GM12865 (cell line): ENCODE measurements at places on chromosomes 6 and 20.

GRCh38 chr20:57224641-57225138 lies 41.8 kb downstream of the BMP7 start:
- no peak for DNase-seq

DNA sequence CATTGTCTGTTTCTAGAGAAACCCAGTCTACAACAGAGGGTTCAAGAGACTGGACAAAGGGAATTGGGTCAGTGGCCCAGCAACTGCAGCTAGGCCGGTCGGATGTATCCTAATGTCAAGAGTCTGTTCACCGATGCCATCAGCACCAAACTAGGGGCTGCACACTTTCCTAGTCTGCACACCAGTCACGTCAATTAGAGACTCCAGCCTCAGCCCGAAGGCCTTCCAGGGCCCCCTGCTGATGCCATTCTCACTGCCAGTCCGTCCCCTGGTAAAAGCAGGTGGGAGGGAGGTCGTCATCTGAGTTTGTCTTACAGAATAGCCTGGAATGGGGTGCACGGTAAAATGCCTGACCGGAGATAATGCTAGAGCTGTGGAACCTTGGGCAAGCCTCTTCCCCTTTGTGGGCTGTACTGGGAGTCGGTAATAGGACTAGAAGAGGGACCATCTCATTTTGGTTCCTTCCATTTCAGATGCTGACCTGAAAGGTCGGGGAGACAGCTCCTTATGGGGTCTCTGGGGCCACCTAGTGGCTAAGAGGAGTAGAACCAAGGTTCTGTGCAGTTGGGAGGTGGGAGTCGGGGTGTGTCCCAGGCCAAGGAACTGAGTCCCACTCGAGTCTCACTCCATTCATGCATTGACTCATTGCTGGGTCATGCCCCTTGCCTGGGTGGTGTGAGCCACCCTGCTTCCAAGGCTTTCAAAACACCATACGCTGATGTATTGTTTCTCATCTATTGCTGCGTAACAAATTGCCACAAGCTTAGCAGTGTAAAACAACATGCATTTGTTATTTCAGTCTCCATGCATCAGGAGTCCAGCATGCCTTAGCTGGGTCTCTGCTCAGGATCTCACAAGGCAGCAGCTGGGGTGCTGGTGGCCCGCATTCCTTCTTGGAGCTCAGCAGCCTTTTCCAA lies 5.1 kb downstream of the SOX12 start:
- DNase-seq, result peak; percentile 80

DNA sequence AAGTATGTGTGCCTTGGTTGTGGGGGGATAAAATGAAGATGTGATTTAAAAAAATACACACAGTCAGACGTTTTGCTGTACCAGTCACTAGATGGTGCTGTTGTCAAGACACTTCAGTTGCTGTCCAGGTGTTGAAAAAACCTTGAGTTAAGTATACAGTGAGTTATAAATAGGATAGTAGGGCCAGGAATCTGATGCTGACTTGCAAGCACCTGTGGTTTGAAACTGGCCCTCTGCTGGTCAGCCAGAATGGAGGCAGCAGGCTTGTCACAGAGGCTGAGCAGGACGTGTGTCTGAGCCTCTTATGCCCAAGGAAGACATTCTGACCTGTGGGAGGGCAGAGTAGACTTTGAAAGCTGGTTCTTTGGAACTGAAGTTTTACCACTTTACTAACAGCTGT lies 27.8 kb downstream of the RNF8 start:
- peak; percentile 83 for DNase-seq

DNA sequence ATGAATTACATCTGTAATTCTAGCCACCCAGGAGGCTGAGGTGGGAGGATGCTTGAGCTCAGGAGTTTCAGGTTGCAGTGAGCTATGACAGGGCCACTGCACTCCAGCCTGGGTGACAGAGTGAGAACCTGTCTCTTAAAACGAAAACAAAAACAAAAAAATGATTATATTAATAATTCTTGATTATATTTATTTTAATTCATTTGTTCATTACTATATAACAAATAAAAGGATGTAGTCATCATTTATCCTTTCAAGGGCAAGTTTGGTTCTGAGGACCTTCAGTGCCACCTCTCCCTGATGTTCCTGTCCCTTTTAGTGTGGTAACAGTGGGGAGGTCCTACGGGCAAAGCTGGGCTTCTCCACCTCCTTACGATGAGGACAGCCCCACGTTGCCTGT lies 167.1 kb upstream of the SCGN start:
- no peak for DNase-seq

GRCh38 chr6:133956416-133957049 lies 3.5 kb downstream of the TBPL1 start:
- DNase-seq, result no peak

GRCh38 chr6:52407467-52407866 lies 12.7 kb upstream of the EFHC1 start:
- peak; percentile 69 for DNase-seq

- DNase-seq, result no peak
These were observed 75.0 kb downstream of the PLCB4 start for GRCh38 chr20:9143926-9144325.

DNA sequence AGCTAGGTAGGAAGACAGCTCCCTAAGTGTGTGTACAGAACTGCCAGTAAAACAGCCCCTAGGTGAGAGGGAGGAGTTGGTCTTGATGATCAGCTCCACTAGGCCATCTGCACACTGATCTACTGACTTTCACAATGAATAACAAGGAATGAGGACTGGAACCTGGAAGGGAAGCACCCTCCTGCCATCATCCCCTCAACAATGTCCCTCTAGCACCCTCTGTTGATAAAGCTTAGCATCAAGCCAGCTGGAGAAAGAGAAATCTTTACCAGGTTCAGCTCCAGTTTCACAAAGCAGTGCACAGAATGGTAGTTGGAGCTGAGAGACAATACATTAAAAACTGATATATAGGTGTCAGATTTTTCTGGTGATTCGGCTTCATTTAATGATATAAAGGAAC lies 57.2 kb upstream of the IRAK1BP1 start:
- peak; percentile 32 for DNase-seq

- no peak for DNase-seq
These were observed 41.1 kb upstream of the SAMD5 start for GRCh38 chr6:147467428-147467827.

GRCh38 chr6:129490521-129491255 lies 219.3 kb downstream of the ARHGAP18 start:
- DNase-seq, result peak; percentile 80

DNA sequence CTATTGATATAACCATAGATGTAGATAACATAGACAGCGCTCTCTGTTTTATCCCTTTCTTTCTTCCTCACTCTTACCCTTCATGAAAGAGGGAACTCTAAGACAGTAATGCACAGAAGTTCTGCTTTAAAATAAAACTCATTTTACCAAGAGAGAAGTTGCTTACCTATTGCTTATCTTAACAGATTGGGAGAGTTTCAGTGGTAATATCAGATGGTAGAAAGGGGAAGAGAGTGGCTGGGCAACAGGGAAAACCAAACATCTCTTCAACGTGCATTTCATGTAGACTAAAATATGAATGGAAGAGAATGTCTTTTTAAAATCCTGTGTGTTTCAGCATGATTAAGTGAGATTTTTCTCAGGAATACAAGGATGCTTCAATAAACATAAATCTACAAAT lies 45.3 kb upstream of the SIRPG start:
- DNase-seq, result no peak

DNA sequence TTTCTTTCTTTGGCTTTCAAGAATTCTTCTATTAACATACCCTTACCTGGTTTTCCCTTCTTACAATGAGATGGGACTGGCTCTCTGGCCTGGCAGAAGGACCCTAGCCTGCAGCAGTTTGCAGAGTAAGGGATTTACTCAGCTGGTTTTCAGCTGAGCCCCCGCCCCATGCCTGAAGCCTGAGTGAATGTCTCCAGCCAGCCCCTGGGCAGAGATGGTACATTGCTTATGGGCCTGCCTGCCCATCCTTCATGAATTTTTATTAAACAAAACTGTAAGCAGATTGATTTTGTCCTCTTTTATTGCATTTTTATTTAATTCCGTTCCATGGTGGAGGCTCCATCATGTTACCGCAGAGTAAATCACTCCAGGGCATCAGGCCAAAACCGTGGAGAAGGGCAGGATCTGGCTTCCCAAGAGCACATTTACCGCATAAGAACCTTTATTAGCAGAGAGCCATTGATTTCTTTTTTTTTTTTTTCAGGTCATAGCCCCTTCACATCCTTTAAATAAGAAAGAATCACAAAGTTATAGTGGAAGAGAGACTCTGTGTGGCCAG lies 316.2 kb downstream of the DHX35 start:
- no peak for DNase-seq

GRCh38 chr6:166708460-166708859 lies 81.4 kb upstream of the RPS6KA2 start:
- no peak for DNase-seq

- no peak for DNase-seq
These were observed 123.2 kb downstream of the RIN2 start for GRCh38 chr20:19881080-19881840.

DNA sequence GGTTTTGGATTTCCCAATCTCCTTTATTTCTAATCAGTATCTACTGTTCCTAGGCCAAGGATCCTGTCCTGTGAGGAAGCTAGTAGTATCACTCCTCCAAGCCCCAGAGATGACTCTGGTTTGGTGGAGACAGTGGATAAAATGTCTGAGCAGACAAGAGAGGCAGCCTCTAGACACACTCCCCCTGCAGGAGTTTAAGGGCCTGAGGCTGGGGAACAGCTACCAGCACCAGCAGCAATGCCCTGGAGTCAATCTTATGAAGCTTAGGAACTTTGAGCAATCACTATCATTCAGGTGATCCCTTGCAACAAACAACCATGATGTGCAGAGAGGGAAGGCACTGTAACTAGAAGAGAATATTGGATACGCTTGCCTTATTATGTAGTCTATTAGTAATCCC lies 384.7 kb upstream of the ID4 start:
- no peak for DNase-seq

DNA sequence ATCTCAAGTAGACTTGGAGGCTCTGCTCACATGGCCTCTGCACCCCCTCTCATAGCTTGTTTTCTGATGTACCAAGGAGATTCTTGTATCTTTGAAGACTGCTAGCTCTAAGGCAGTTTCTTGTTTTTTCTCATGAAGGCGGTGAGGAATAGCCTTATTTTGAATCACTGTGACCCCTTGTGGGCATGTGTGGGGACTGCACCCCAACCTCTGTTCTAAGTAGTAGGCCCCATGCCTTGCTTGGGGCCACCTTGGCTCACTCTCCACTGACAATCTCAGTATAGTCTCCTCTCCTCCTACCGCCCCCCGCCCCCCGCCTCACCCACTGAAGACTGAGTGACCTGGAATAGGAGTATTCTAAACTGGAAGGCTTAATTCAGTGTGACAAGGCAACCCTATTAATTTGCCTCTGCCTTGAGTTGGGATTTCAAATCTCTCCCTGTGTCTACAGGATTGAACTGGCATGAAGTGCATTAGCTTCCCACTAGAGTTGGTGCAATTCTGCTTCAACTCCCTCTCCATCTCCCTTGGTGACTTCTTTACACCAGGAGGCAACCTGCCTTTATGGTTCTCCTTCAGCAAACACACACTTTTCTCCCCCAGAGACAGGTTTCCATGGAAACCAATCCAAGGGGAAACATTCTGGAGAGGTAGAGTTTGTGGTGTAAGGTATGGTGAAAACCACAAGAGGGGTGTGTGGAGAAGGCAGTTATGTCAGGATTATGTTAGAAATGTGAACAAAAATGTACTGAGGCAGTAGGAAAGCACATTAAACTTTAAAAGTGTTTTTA lies 75.4 kb upstream of the ECI2 start:
- DNase-seq, result peak; percentile 63

- no peak for DNase-seq
These were observed 213.2 kb upstream of the ZNF217 start for GRCh38 chr20:53806683-53807401.

DNA sequence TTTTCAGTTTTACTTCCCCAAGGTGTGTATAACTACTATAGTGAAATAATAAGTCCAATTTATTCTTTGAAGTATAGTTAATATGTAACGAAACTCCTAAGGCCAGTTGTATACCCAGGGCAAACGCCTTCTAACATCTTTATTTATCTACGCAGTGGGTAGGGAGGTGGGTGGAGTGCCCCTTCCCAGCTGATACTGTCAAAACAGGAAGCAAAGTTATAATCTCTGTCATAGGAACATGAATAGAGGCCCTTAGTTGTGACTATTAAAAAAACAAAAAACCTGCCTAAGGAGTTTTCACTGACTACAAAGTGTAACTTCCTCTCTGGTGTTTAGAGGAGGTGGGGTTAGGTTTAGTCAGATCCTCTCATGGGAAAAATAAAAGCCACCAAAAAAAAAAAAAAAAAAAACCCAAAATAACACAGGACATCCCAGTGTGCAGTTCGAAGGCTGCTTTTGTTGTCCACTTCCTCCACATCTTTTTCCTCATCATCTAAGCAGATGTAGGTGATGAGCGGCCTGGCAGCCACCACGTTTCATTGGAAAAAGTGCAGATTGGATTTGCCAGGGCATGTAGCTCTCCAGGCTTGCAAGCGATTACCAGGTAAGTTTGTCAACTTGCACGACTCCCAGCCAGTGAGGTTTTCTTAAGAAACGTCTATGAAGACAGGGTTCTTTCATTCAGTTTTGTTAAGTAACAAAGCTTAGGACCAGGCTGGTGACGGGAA lies 58.7 kb downstream of the UTRN start:
- peak; percentile 68 for DNase-seq

GRCh38 chr6:26743157-26743821 lies 83.7 kb upstream of the ZNF322 start:
- DNase-seq, result no peak

DNA sequence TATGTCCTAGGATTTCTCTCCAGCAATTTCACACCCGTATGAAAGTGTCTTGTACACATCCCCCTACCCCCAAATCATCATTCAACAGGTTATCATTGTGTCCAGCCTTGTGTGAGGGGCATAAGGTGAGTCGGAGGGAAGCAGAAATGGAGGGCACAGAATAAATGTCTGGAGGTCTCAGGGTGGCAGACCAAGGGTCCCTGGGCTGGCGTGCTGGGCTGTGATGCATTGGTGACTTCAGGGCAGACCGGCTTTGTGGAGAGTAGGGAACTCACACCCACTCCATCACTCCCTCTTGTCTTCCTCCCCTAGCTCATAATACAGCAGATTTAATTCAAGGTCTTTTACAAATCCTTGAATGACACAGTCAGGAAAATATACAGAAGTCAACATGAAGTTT lies 191.7 kb upstream of the PMEPA1 start:
- DNase-seq, result no peak

GRCh38 chr6:124494956-124495664 lies 467.1 kb upstream of the RNF217 start:
- DNase-seq, result no peak

- DNase-seq, result no peak
These were observed 165.0 kb upstream of the SCGN start for GRCh38 chr6:25487012-25487411.

- peak; percentile 53 for DNase-seq
These were observed 10.2 kb upstream of the CST5 start for GRCh38 chr20:23889775-23890187.

DNA sequence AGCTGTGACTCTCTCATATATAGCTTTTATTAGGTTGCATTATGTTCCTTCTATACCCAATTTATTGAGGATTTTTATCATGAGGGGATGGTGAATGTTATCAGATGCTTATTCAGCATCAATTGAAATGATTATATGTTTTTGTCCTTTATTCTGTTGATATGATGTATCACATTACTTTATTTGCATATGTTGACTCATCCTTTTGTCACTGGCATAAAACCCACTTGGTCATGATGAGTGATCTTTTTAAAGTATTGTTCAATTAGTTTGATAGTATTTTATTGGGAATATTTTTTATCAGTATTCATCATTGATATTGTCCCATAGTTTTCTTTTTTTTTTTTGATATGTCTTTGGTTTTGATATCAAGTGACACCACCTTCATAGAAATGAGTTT lies 529.9 kb downstream of the MMUT start:
- no peak for DNase-seq

GRCh38 chr20:12970372-12970821 lies 38.4 kb upstream of the SPTLC3 start:
- DNase-seq, result peak; percentile 30
